ACHN (cell line): ENCODE measurements at places on chromosomes 3 and 15.

DNA sequence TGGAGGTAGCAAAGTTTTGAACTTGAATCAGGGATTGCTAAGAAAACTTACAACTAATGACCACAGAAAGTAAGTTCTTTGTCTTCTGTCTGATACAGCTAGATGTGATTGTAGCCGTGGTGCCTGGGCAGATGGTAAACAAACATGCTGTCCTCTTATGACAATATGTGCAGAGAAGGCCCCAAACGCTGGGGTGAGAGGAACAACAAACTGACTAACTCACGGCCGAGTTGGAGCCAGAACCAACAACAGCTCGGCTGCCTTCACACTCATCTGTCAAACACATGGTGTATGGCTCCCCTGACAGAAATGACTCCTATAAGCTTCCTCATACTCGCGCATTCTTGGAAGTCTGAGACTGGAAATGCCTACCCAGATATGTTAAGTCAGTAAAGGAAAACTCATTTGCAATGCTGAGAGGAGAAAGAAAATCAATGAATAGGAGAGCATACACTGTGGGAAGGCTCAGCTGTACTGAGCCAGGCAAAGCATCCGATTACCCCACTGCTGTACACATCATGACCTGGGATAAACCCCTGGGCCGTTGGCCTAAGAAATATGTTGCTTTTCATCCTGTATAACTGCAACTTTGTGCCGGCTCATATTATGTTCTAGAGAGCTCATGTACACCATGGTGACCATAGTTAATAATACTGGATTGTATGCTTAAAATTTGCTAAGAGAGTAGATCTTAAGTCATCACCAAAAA lies 5.7 kb downstream of the THBS1 start:
- DNase-seq: peak; percentile 13

DNA sequence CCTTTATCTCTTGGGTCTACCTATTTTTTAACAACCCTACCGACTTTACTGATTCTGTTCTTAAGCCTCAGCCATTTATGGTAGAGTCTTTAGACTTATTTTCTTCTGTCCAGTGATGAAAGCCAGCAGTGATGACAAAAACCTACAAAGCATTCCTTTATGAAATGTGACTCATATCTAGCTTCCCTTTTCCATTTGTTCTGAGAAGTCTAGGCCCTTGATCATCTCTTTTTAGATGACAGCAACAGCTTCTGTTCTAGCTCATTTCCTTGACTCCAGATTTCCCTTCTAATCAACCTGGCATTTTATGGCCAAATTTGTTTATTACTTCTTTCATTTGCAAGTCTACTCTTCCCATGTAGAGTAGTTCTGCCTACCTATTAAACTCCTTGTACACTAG lies 36.1 kb downstream of the CFAP44 start:
- no peak for DNase-seq

GRCh38 chr15:23890218-23890617 lies 203.1 kb upstream of the NDN start:
- no peak for DNase-seq

DNA sequence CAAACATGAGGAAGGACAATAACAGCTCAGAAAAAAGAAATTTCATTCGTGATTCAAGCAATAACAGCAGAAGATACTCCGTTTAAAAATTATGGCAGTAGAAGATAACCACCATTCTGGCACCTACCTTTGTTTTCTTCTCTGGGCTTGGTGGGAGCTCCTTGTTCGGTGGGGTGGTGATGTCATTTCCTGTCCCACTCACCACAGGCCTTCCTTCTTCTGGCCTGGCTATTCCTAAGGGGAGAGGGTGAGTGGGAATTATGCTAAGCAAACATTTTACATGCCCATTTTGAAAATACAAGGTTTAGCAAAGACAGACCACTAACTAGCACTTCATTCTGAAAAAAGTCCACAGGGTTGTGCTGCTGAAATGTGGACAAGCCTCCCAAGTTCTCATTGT lies 74.4 kb downstream of the DHX30 start:
- DNase-seq: no peak

- peak; percentile 70 for DNase-seq
Measured at GRCh38 chr15:43225201-43225949, 4.6 kb upstream of the EPB42 start.

DNA sequence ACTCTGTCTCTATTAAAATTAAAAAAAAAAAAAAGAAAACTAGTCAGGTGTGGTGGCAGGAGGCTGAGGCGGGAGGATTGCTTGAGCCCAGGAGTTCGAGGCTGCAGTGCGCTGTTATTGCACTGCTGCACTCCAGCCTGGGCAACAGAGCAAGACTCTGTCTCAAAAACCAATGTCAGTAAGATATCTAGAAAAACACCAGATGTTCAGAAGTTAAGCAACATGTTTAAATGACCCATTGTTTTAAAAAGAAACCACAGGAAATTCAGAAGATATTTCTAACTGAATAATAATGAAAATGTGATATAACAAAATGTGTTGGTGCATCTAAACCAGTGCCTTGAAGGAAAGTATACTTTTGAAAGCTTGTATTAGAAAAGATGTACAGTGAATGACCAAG lies 203.4 kb upstream of the CGNL1 start:
- DNase-seq: no peak

- DNase-seq: no peak
Measured at GRCh38 chr3:125670352-125670751, 75.1 kb upstream of the OSBPL11 start.

- no peak for DNase-seq
Measured at GRCh38 chr3:182618981-182619591, 174.2 kb upstream of the ATP11B start.

DNA sequence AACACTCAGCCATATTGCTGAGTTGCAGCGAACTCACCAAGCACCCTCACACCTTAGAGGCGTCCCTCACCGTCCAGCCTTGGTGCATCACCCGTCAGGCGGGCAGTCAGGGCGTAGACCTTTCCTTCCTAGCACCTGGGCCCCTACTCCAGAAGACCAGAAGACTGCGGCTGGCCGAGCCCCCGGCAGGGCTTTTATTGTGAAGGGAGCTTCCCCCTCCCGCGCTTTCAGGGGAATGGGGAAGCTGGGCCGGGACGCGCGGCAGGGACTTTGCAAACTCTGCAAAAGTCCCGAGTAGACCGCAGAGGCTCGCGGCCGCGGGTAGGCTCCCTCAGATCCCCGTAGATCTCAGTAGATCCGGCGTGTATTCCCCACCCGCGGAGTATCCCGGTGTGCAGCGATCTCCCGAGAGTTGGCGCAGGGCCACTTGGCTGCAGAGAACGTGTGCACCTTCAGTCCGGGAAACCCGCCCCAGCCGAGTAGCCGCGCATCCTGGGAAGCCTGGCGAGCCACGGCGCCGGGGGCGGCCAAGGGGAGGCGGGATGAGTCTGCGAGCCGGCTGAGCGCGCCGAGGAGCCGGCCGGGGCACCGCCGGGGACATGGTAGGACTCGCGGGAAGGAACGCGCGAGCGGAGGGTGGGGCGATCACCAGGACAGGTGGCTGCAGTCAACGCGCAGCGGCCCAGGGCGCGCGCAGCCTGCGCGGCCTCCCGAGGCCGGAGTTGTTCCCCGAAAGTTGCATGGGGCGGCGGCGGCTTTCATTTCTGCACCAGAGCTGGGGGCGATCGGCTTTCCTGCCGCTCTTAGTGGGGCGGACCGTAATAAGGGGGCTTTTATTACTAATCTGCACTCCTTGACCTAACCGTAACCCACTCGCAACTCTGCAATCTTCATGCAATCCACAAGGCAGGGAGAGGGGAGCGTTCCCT lies at the start of gene GASK1A:
TSS of gene GASK1A (plus strand) at position 268 of the 929 bp plus-strand sequence. CDS start at position 600, 332 bp downstream.
- DNase-seq: no peak

GRCh38 chr3:183324083-183324482 lies 71.0 kb downstream of the B3GNT5 start:
- DNase-seq: no peak

DNA sequence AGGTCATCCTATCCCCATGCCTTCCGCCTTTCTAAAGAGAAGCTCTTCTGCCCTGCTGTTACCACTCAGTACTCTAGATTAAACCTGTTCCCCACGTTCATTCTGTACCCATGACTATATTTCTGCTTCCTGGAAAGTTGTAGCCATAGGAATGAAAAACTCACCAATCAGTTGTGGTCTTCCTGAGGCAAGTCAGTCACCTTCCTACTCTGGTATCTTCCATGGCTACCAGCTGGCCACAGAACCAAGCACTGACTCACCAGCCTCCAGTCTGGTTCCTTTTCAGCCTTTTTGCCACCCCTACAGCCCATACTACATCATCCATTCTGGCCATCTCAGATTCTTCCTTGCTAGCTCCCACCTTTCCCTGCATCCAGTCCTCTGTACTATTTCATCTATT lies 46.4 kb downstream of the TMEM44 start:
- DNase-seq: no peak

GRCh38 chr3:179760944-179761343 lies 108.1 kb downstream of the USP13 start:
- peak; percentile 58 for DNase-seq

DNA sequence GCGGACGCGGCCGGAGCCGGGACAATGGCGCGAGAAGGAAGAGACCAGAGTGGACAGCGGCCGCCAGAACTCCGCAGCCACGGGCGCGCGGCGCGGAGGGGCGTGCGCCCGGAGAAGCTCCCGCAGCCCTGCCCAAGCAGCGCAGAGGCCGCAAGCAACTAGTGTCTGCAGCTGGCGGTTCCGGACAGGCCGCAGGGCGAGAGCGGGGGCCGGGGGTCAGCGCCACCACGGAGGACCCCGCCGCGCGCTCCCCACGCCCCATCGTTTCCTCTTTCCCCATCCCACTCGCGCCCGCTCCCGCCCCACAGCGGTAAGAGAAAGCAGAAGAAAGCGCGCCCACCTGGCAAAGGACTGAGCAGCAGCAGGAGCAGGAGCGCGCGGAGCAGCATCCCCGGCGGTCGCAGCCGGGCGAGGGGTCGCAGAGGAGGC lies 440 bp downstream of the PRTG start:
- DNase-seq: peak; percentile 35

GRCh38 chr3:15063238-15063637 lies 1.9 kb downstream of the MRPS25 start:
- DNase-seq: no peak

DNA sequence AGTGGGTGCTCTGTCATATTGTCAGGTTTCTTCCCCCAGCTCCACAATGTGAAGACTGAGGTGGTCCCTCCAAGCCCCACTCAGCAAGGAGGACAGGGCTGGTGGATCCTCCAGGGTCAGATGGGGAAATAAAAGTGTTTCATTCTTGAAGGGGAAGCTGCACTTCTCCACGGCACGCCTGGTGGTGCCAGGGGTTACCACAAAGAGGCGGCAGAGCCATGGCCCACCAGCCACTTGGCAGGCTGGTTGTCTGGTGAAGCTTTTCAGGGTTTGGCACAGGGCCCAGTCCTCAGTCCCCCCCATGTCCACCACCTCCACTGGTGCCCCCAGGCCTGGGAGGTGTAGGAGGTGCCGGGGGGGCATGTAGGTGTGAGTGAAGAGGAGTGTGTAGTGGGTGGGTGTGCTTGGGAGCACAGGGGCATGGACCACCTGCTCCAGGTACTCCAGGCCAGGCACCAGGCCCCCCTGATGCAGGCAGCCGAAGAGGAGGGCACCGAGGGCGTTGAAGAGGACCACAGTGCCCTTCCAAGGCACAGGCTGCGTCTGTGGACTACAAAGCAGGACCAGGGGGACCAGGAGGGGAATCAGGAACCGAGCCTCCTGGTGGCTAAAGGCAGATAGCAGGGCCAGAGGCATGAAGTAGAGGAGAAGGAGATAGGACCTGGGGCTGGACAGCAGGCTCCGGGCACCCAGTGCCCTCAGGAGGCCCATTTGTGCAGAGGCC lies 5.0 kb upstream of the NCBP2 start:
- DNase-seq: no peak

- no peak for DNase-seq
Measured at GRCh38 chr15:68272721-68273271, 4.7 kb upstream of the FEM1B start.

DNA sequence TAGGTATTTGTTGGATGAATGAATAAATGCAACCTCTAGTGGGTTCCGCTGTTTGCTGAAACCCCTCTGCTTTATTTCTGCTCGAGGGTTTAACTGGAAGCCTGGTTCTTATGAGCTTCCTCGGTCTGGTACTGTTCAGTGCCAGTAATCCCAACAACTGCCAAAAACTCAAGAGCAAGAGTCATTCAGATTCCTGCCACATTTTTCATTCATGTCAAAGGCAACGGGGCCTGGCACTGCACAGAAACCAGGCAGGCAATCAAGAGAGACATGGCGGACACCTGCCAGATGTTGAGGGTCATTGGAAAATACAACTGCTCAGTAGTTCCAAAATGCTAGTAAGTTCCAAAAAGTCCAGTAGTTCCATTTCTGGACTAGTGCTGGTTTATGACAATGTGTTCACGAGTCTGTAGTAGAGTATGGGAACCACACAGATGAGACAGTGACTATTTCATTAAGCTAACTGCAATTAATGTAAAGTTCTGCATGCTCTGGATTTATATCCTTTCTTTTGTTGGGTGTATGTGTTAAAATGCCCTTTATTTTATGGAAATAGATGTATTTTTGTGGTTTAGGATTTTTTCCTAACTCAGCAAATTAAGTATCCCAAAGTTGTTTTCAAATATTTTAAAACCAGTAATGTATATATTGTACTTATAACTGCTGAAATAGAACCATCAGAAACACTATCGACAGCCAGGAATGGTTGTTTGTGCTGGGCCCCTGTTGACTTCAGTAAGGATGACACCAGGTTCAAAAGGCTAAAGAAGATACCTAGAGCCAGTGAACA lies 22.7 kb upstream of the TMEM41A start:
- DNase-seq: no peak

DNA sequence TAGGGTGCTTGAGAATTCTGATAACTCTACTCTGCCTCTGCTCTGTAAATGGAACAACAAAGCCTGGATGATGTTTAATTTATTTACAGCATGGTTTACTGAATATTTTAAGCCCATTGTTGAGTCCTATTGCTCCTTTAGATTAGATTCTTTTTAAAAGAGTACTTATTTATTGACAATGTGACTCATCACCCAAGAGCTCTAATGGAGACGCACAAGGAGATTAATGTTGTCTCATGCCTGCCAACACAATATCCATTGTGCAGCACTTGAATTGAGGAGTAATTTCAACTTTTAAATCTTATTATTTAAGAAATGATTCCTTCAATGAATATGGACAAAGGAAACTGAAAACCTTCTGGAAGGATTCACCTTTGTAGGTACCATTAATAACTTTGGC lies 691.4 kb downstream of the ZBBX start:
- no peak for DNase-seq

DNA sequence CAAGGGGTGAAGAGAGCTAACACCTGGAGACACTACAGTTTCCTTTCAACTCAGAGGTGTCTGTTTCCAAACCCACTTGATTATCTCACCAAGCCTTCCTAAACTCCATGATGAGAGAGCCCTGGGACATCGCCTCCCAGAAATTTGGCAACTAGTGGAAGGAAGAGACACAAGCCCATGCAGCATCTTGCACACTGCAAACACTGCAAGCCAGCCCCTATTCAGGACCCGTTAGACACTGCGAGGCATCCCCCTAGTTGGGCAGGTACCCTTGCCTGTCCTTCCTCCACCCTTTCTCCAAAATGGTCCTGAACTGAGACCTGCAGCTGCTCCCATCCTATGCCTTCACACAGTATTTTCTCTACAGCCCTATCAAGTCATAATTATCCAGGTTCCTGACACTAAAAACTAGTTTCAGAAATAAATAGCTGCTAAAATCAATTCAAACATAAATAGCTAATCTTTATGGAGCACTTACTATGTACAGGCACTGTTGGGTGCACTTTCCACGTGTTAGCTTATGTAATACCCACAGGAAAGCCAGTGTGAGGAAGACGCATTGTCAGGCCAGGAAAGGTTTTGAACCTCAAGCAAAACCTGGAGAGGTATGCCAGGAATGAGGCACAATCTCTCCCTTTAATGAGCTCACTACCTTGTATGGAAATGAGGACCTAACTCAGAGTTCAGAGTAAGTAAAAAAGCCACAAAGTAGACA lies 2.8 kb downstream of the MAGI1 start:
- no peak for DNase-seq
